MCF 10A (cell line): ENCODE measurements at places on chromosomes 16 and 17. TPM values are rescaled to one million over a fixed set of nuclear protein-coding genes. Genes with fewer than 3 reads are reported as not detected.

- no peaks in the 10 kb centered on the region for H3K27me3 ChIP-seq
- peaks cover 7% of the 10 kb centered on the region for H3K4me1 ChIP-seq
- no peak overlapping the region for H3K4me3 ChIP-seq
- H3K27ac ChIP-seq = no peak overlapping the region
- DNase-seq = peak; percentile 8
These were observed 3.3 kb upstream of the CSNK2A2 start for GRCh38 chr16:58201163-58201562.

DNA sequence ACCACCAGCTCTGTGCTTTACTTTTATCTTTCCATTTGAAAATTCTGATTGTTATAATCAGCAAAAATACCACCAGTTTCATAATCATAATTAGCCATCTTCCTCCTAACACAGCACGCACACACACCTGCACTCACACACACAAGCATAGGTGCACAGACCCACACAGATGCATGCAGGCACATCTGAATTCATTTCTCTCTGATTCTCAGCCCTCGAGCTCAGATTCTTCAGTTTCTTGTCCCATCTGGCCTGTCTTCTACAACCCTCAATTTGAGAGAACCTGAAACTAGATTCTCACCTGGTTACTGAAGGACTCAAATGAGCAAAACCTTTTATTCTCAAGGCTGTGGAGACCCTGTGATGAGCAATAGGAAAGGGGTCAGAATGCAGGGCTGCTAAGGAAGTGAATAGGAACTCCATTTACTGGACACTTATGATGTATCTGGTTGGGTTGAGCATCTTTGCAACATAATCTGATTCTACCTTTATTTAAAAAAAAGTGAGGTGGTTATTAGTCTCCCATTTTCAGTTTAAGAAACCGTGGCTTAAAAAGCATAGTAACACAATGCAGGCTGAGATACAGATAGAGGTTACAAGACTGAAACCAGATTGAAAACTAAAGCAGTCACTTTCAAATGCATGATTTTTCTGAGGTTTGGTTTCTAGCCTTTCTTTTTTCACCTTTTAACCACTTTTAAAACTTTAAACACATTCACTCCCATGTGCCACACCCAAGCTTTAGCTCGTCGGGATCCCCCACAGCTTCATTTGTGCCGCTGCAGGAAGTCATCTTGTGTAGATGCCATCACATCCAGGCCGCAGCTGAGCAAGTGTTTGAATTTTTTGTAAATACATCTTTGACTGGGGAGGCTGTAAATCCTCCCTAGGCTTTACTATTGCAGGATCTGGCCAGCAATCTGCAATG is 9.4 kb downstream of the KRT33A start:
- no peak overlapping the region for H3K27ac ChIP-seq
- no peaks in the 10 kb centered on the region for H3K36me3 ChIP-seq
- peaks cover 11% of the 10 kb centered on the region for H3K4me1 ChIP-seq
- no peaks in the 10 kb centered on the region for H3K27me3 ChIP-seq
- no peak overlapping the region for H3K4me3 ChIP-seq
- no peak for DNase-seq

DNA sequence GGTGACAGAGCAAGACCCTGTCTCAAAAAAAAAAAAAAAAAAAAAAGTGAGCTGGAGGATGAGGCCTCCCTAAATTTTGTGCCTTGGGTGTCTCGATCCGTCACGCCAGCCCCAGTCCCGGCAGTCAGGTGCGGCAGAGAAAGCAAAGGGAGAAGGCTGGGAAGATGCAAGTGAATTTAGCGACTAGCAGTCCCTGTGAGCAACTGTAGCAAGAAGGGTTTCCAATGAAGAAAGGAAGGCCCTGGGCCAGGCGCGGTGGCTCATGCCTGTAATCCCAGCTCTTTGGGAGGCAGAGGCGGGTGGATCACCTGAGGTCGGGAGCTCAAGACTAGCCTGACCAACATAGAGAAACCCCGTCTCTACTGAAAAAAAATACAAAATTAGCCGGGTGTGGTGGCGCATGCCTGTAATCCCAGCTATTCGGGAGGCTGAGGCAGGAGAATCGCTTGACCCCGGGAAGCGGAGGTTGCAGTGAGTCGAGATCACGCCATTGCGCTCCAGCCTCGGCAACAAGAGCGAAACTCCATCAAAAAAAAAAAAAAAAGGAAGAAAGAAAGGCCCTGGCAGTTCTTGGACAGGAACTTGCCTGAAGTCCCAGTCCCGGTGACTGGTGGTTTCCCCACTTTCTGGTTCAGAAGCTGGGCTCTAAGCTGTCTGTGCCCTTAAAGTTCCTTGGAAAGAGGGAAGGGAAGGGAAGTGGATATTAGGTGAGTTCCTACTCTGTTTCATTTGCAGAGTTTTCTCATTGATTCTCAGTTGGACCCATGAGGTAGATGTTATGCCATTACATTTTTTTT is 1.8 kb upstream of the QPRT start:
- no peaks in the 10 kb centered on the region for H3K27me3 ChIP-seq
- H3K4me3 ChIP-seq = no peak overlapping the region
- H3K4me1 ChIP-seq = peaks cover 5% of the 10 kb centered on the region
- H3K27ac ChIP-seq = no peak overlapping the region
- DNase-seq = no peak

DNA sequence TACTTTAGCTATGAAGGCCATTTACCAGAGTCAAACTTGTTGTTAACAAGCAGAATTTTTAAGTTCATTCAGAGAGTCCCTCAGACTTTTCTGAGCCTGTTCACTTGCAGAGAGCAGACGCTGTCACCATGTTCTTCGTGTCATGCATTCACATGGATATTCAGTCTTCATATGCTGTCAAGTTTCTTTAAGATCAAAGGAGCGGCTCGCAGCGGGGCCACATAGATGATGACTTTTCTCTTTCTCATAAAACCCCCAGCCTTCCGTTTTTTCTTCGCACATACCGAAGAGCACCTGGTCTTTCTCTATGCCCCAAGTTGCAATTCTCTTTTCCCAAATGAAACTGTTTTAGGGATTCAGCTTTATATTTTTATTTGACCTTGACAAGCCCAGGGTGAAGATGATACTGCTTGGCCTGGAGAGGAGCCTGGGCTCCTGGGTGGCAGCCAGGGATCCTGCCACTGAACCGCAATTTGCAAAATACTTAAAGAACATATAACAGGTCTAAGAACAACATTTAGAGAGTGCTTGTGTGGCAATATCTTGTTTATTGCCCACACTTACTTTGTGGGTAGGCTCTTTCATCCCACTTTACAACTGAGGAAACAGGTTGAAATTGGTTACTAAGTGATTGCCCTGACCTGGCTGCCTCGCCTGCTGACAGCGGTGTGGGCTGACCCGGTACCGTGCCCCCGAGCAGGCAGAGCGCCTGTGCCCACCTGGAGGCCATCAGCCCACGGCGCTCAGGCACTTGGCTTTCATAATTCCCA is 22.9 kb downstream of the SEC14L1 start:
- H3K36me3 ChIP-seq = no peaks in the 10 kb centered on the region
- H3K27me3 ChIP-seq = no peaks in the 10 kb centered on the region
- H3K27ac ChIP-seq = no peak overlapping the region
- H3K4me3 ChIP-seq = no peak overlapping the region
- H3K4me1 ChIP-seq = no peaks in the 10 kb centered on the region
- no peak for DNase-seq

The TOM1L2 gene
- total RNA-seq = 34.2 and 44.3 TPM in 2 replicates
